Hindlimb muscle (tissue), 1 donor: ENCODE measurements at places on chromosomes 6 and 20. TPM values are rescaled to one million over a fixed set of nuclear protein-coding genes. Genes with fewer than 3 reads are reported as not detected.

KDM1B gene
- polyA plus RNA-seq: 33.8 TPM

CITED2 gene
- polyA plus RNA-seq: 93.0 TPM

KHDC1L gene
- polyA plus RNA-seq: not detected

METTL24 gene
- polyA plus RNA-seq: 0.23 TPM

RIMS1 gene
- polyA plus RNA-seq: 0.40 TPM

SPEF1 gene
- not detected for polyA plus RNA-seq

HDAC2 gene
- polyA plus RNA-seq: 146 TPM

TRIM10 gene
- polyA plus RNA-seq: 0.86 TPM

ZSCAN23 gene
- polyA plus RNA-seq: 6.7 TPM

ASCC3 gene
- 14.0 TPM for polyA plus RNA-seq

ANKRD66 gene
- 0.61 TPM for polyA plus RNA-seq

MAFB gene
- polyA plus RNA-seq: 13.4 TPM

SLC35D3 gene
- not detected for polyA plus RNA-seq
